Vagina (tissue), 2 donors: ENCODE measurements at places on chromosomes 5 and 9.

DNA sequence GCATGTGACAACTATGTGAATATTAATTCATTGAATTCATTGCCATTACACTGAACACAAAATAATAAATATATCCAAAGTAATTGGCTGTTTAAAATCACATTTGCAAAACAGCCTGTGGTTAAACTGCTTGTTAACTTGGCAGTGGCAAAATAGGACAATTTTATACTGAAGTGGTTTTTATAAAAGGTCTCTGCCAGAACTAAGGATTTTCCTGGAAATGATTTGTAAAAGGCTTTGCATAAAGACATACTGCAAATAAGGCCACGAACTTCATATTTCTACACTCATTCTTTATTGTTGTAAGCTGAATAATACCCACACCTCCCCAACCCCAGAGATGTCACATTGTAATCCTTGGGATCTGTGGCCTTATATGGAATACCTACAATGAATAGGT, 370.3 kb upstream of the RGMB start:
- DNase-seq, result no peak

GRCh38 chr5:81134566-81134965, 98.6 kb upstream of the CKMT2 start:
- DNase-seq, result no peak

- no peak for DNase-seq
Measured at GRCh38 chr9:15372455-15372854, 50.2 kb upstream of the SNAPC3 start.

GRCh38 chr9:129550199-129550839, 70.6 kb downstream of the C9orf50 start:
- no peak for DNase-seq

GRCh38 chr5:86500947-86501346, 116.8 kb upstream of the COX7C start:
- DNase-seq, result no peak

GRCh38 chr9:134339183-134339806, 13.0 kb downstream of the RXRA start:
- no peak for DNase-seq

DNA sequence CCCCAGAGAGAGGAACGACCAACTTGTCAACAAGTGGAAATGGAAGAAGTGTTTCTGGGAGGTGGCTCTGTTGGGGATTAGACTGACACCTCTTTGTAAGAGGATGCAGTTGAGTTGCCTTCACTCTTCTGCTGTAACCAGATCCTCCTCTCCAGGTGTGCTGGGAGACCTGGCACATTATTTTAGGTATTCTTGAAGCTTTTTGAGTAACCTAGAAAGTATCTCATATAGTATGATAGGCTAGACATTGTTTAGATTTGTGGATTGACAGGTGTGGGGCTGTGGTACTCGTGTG, 21.6 kb downstream of the SNX30 start:
- no peak for DNase-seq

GRCh38 chr5:76303921-76304320, 99.2 kb upstream of the IQGAP2 start:
- DNase-seq, result no peak

GRCh38 chr9:113675475-113675941, 200.6 kb upstream of the ZNF618 start:
- DNase-seq, result no peak
